ENCODE measurements at places on chromosomes 16 and 17. TPM values are rescaled to one million over a fixed set of nuclear protein-coding genes. Genes with fewer than 3 reads are reported as not detected.

The TPSAB1 gene
- total RNA-seq, result 0.25 TPM

The KRTAP1-5 gene
- total RNA-seq, result not detected

The USP7 gene
- total RNA-seq, result 154 TPM

The SPN gene
- total RNA-seq, result 0.47 TPM

The SPIRE2 gene
- total RNA-seq, result 21.2 TPM

The RAB37 gene
- 8.2 TPM for total RNA-seq

GRCh38 chr16:7651803-7652570, 319.3 kb downstream of the RBFOX1 start:
- no peak for DNase-seq

DNA sequence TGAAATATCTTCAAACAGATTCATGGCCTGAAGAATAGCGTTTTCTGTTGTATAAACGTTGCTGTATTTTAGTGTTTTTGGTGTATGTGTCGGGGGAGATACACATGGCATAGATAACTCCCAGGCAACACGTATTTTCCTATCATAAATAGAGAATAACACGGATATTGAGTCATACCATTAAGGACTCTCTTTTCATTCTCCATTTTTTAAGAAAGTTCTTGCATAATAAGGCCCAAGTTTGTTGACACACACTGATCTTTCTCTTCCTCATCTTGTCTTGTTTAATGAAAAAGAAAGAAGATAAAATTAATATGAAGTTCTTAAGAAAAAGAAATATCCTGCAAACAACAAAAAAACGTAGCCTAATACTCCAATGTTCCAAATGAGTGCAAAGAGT, 13.4 kb downstream of the ABCA8 start:
- DNase-seq, result no peak

DNA sequence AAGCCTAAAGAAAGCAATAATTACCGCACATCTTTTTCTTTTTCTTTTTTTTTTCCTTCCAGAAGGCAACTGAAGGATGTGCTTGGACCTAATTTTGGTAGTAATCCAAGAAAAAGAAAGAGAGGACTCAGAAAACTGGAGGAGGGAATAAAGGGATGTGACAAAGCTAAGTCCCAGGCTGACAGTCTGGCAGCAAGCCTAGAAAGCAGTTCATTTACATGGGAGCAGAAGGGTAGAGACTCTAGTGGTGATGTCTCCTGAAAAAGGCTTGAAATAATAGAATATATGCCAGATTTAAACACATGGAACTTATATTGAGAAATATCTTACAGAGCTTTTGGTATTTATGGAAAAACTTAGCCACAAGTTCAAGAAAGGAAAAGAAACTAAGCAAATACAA, 101.0 kb upstream of the SHISA6 start:
- DNase-seq, result no peak

- no peak for DNase-seq
These were observed 189.4 kb downstream of the WWOX start for GRCh38 chr16:78288888-78289287.

- no peak for DNase-seq
These were observed 17.1 kb upstream of the CPSF4L start for GRCh38 chr17:73278465-73279453.

DNA sequence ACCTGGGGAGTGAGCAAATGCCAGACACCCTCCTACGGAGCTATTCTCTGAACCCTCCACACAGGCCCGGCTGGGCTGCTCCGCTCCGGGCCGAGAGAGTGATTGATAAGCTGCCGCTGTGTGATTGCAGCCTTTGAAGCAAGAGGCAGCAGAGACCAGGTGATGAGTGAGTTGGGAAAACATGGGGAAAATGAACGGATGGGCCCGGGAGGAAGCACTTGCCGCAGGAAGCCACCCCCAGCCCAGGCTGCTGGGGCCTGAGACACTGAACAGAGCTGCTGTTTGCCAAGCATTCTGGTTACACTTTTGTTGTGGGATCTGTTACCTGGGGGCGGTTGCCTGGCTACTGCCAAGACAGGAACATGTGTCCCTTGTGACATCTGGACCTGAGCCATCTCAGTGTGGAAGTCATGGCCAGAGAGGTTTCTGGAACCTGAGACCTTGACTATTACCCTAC, 46.4 kb upstream of the KLHDC4 start:
- DNase-seq, result no peak

DNA sequence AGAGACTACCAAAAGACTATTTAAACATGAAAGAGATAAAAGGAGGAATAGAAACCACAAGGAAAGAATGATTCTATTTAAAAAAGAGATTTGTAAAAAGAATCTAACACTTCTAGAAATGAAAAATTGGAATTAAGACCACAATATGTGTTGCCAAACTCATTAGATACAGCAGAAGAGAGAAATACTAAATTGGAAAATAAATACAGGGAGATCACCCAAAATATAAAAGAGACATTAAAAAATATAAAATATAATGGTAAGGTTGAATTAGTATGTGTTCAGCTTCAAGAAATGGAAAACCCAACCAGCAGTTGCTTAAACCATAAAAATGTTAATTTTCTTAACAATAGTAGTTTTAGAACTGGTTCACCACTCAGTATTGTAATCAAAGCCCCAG, 160.4 kb downstream of the LGALS9B start:
- DNase-seq, result no peak

DNA sequence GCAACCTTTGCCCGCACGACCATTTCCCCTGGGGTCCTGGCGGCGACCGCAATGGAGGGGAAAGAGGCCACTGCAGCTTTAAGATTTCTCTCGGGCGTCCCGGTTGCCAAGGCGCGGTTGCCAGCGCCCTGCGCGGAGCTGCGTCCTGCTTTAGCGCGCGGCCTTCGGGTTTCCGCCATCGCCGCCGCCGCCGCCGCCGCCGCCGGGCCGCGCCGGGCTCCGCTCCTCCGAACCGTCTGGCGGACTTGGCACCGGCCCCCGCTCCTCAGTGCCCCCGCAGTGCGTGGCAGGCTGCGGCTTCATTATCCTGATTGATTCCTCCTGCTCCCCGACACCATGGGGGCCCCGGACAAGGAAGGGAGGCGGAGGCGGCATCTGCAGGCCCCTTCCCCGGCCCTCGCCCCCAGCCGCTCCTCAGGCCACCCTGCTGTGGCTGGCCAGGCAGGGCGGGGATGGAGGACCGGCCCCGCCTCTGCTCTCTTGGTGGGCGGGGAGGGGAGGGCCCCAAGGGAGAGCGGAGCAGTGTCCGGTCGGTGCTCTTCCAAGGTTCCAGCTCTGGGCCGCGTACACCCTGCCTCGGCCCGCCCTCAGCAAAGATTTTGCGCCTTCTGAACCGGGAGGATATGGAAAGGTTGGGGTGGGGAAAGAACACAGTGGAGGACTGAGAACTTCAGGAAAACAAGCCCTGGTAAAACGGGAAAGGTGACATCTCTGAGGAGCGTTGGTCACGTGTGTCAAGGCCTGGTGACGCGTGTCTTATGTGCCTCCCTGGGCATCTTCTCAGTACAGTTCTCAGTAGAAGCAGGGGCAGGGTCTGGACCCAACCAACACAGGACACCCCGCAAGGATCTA, 34.0 kb downstream of the NEUROD2 start:
- DNase-seq, result peak; percentile 27

DNA sequence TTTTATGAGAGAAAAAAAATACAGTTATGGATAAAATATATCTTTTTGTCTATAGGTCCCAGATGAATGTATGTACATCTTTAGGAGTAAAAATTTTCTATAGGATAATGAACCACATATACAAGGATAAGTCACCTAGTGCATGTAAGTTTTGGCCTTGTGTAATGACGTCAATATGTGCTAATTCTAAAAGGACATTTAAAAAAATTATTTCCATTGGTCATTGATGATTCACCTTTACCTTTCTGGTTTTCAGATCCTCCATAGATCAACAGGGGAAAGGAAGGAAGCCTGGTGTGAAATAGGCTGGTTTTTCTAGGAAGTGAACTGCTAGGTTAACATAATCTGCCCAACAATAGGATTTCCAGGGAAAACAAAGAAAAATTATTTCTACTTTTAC, 684.3 kb upstream of the SOX9 start:
- DNase-seq, result no peak

- no peak for DNase-seq
These were observed 63.3 kb downstream of the IRF8 start for GRCh38 chr16:85961988-85962915.

- DNase-seq, result no peak
These were observed 20.1 kb downstream of the STAT5A start for GRCh38 chr17:42308446-42308845.

DNA sequence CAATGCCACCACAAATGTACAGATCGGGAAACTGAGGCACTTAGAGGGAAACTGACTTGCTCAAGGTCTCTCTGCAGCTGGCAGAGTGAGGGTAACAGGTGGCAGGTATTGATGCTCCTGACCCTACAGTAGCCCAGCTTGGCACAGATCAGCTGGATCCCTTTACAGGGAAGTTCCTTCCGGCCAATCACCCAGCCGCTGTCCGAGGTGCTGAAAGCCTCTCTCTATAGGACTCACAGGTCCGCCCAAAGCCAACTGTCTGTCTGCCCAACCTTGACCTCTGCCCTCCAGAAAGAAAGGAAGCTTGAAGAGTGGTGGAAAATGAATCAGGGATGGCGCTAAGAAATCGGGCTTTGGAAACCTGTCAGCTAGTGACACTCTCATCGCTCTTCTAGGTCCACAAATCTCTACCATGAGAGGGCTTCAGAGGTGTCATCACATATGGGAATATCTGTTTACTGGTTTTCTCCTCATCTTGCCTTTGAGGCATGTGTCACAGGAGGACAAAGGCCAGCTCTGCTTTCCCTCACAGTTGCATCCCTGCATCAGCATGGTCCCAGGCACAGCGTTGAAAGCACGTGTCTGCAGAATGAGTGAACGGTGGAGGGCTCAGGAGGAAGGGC, 246.2 kb downstream of the KATNIP start:
- DNase-seq, result peak; percentile 4

DNA sequence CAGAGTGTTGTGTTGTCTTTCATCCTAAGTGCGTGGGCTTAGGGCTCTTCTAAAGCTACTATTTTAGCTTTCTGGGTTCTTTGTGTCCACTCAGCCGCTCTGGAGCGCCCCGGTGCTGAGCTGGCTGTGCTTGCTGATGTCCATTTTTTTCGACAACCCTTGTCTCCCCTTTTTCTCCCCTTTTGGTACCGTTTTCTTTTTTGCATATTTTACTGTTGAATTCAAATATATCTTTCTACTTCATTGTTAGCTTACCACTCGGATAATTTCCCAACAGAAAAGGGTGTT, 1.2 kb downstream of the SRRM2 start:
- DNase-seq, result no peak

DNA sequence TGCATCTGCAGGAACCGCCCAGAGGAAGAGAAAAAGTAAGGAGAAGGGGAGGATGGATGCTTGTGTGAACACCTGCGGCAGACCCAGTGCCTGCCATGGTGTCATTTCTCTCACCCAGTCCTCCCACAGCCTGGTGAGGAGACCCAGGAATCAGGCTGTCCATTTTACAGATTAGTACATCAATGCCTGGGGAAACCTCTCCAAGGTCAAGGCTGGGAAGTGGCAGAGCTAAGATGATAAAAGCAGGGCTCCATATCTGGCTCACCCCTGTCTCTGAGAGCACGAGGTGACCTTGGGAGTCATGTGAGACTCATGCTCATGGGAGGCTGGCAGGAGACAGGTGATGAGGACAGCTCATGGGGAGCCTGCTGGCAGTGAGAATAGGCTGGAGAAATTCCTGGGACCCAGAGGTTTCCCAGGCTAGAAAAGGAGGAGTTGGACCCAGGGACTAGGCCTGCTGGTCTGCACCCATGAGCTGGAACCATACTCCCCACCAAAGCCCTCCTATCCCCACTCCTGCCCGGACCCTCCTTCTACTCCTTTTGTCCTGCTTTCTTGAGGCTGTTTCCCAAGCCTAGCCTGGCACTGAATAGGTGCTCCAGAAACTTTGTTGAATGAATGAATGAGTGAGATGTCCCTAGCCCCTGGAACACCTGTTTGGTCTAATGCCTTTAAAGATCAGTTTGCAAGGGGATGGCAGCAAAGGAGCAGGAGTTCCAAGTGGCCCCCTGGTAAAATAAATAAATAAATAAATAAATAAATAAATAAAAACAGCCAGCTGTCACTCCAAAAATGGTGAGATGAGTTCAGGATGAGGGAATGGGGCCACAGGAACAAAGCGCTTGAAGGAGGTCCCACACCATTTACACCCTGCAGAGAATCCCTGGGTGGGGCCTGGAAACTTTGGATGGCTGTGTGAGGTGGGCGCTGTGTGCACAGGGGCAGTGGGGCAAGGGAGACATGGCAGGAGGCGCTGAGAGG, 1.6 kb downstream of the ZNF629 start:
- DNase-seq, result no peak

DNA sequence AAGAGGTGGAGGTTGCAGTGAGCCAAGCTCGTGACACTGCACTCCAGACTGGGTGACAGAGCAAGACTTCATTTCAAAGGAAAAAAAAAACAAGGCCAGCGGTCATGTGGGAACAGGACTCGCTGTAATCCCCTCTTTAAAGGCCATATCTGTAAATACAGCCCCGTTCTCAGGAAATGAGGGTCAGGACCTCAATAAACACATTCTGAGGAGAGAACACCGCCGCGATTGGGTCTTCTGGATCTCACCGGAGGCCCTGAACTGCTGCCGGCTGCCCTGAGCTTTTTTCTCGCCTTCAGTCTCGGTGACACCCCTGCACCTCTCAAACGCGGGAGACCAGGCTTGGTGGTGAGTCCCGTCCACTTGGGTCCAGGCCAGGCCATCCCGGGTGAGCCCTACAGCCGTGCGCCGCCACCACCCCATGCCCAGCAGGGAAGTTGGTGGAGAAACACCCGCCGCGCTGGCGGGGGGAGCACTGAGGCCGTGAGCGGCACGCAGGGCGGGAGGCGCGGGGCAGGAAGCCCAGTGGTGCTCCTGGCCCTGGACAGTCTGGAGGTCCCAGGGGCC, 28.4 kb downstream of the SLC25A10 start:
- no peak for DNase-seq

DNA sequence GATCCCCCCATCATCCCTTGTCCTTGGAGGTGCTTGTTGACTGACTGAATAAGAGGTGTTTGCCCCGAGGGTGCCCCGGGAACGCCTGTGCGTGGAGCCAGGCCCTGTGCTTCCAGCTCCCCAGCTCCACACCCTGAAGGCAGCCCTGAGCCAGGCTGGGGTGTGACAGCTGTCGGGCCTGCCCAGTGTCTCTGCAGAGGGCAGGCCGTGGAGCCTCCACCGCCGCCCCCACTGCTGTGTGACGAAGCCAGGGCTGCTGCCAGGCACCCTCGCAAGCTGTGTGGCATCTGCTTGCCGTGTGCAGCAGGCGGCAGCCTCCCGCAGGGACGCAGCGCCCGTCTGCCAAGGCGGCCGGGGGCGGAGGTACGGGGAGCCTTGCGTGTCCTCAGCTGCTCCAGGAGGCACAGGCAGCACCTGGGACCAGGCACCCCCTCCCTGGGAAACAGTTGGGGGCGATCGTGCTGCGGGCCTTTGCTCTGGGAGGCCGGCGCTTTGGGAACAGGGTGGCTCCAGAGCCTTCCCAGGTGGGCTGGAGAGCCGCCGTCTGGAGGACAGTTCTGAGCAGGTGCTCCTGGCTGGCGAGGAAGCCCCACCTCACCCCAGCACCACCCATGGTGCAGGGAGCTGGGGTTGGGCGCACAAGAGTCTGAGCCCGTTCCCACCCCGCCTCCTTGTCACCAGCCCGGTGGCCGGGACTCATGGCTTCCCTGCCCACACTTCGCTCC, 26.6 kb downstream of the GSE1 start:
- no peak for DNase-seq

- DNase-seq, result no peak
These were observed 512.4 kb upstream of the CDH11 start for GRCh38 chr16:65634291-65634690.
